ENCODE measurements at places on chromosomes 12 and 14.

- no peak for DNase-seq
These were observed 2.9 kb upstream of the DHRS2 start for GRCh38 chr14:23633160-23633701.

GRCh38 chr14:50242566-50243310, 11.4 kb upstream of the SOS2 start:
- peak; percentile 22 for DNase-seq

DNA sequence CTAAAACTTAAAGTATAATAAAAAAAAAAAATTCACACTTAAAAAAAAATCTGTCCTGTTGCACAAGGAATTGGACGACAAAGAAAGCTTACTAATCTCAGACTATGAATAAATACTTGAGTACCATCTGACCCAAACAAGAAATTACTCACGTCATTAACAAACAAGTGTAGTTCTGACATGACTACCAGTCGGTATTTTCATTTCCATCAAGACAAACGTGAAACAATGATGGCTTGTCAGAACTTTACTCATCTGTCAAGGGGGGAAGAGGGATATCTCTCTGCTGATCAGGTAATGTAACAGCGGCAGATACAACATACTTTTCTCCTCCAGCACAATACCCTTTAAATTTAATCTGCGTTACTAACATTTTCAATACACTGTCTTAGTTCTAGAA, 78.3 kb downstream of the CDK17 start:
- no peak for DNase-seq

- DNase-seq: peak; percentile 9
These were observed 14.8 kb downstream of the IRAK3 start for GRCh38 chr12:66203820-66204219.

DNA sequence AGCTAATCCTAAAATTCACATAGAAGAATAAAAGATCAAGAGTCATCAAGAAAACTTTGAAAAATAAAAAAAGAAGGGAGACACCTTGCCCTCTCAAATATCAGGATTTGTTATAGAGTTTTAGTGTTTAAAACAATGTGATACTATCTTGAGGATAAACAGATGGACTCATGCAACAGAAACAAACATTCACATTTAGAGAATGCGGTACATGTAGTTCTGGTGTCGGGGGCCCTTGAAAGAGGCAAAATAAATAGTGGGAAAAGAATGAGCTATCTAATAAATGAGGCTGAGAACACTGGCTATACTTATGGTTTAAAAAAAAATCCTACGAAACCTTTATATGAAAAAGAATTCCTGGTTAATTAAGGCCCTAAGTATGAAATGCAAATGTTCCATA, 127.7 kb downstream of the LLPH start:
- DNase-seq: no peak

DNA sequence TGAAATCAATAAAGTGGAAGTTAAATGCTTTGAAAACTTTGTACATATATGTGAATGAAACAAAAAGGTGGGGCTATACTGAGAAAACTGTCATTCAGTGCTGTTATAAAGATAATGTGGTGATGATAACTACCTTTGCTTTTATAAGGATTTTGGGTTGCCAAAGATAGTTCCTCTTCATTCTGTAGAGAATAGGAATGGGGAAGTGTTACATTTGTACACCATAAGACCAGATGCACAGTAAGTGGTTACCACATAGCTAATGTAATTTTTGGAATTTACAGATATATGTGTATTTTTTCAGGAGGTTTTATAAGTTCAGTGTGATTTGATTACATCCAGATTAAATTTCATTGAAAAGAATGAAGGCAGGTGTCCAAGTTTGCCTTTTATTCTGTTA, 18.1 kb downstream of the RAB21 start:
- DNase-seq: no peak

GRCh38 chr14:94341656-94342333, 18.7 kb upstream of the SERPINA6 start:
- no peak for DNase-seq

DNA sequence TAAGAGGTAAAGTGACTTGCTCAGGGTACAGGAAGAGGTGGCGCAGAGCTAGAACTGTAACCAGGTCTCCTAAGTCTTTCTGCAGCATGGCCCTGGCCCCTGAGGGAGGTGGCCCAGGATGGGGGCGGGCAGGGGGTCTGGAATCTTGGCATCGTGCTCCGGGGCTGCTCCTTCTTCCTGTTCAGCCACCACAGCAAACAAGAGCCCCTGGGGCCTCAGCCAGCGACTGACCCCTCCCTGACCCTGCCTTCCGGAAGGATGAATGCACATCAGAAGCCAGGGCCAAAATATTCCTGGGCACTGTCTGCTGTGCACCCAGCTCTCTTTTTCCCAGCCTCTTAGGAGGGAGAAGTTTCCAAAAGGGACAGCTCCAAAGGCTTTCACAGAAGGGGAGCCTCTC, 242.8 kb downstream of the DPF3 start:
- DNase-seq: no peak

- DNase-seq: peak; percentile 76
These were observed 1.0 kb downstream of the SLC6A12 start for GRCh38 chr12:212715-213526.

- DNase-seq: peak; percentile 79
These were observed 31.3 kb upstream of the SMUG1 start for GRCh38 chr12:54220092-54220557.

DNA sequence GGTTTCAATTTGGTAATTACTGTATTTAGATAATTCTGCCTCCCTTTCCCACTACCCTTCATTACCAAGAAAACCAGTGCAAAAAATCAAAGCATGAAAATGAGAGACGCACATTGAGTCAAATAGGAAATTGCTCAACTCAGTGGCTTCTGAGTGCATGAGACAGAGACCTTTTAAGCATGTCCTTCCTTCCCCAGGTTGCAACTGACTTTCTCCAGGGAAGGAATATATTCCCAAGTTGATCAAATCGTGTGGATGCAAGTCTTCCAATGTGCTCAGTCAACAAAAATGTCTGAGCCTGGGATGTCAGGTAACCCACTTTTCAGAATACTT, 12.9 kb downstream of the BMP4 start:
- DNase-seq: no peak

GRCh38 chr12:20175704-20176388, 192.5 kb upstream of the PDE3A start:
- DNase-seq: no peak

Data from renal cortical epithelial cell (primary cell).